NCI-H526 treated with DMSO at 0.1 percent for 48 hours (cell line): ENCODE measurements at places on chromosomes 2 and 18.

- no peak for DNase-seq
These were observed 11.0 kb downstream of the ANKRD12 start for GRCh38 chr18:9147440-9148202.

DNA sequence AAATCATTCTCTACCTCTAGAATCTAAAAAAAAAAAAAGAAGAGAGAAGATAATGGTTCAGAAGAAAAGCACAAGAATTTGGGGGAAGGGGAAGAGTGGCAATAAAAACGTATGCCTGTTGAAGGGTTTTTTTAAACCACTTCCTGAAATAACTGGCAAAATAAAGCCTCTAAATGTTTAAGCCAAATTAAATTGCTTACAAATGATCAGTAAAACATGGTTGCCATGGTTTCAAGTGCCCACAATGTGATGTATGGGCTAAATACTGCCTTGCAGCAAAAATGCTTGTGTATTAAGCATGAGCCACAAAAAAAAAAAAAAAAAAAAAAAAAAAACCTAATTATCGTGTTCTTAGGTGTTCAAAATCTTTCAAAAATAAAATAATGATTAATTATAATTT, 60.8 kb downstream of the RBM43 start:
- no peak for DNase-seq

DNA sequence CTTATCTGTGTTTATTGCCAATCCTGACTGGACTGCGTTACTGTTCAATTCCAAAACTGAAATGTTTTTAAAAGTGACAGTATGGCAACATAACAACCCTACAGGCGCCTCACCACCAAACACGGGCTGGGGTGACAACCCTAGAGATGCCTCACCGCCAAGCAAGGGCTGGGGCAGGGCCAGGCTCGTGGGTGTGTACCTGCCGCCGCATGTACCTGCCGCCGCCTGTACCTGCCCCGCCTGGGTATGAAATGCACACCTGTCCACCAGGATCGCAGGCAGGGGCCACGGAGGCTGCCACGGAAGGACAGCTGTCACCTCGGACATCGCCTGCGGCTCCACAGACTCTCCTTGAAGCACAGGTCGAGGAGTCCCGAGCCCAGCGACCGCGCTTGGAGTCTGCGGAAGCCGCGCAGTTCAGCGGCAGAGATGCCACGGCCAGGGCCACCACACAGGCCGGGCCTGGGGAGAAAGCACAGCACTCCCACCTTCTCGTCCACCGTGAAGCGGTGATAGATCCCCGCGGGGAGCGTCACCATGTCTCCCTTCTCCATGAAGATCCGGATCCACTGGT, 18.9 kb downstream of the ADI1 start:
- DNase-seq, result no peak

- DNase-seq, result no peak
These were observed 77.1 kb upstream of the SEC11C start for GRCh38 chr18:59062643-59063006.

DNA sequence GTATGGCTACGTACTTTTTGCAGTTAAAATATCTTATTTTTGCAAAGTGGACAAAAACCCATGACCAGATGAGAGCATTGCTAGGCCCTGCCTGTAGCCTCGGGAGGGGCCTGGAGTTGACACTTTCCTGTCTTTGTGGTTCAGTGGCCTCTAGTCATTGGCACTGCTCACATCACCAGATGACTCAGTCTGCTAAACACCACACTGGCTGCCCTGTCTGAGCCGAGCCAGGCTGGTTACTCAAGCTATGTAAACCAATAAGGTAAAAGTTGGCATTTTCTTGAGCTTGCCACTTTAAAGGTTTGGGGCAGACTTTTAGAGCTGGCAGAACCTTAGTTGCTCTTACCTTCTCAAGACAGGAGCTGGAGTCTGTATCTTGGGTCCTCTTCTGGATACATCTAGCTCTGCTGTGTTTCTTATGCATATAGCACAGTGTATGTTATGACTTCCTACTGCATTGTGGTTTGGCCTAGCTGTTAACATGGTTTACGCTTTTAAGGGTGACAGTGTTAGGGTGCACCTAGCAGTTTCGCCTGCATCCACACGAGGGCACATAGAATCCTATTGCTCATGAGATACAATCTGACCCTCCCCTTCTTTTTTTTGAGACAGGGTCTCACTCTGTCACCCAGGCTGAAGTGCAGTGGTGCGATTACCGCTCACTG, 76.4 kb downstream of the AP1S3 start:
- DNase-seq, result no peak
